ENCODE measurements at places on chromosomes 16 and 17.

DNA sequence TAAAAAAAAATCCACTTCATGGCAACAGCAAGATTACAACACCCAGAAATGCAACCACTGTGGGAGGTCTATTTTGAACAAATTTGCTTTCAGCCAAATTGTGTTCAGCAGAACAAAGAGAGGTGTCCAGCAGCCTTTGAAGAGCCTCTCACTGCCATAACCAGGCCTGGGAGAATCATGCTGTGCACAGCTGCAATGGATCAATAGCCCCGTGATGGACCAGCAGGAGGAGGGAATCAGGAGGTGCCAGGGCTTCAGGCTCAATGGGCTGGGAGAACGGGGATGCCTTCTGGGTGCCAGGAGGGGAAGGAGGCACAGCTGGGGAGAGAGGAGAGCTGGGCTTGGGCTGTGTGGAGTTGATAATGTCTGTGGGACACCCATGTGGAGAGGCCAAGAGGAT, 366.2 kb upstream of the EEF2KMT start:
- no peak for DNase-seq

- no peak for DNase-seq
Measured at GRCh38 chr17:9181640-9182039, 160.3 kb downstream of the NTN1 start.

DNA sequence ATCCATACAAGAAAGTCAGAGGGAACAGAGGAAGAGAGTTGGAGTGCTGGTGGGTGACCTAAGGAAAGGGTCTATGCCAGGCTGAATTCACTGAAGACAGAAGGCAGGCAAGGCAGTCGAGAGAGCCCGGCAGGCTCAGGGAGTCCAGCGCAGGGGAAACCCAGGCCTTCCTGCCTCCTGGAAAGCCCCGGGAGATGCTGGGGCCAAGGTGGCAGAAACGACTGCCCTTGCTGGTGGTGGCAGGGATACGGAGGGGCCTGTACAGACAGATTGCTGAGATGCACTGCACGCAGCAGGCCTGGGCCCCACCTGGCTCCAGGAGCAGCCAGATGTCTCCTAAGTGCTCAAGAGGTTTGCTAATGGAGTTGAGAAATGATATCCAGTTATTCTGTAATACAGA, 59.8 kb downstream of the GTF3C1 start:
- DNase-seq = no peak

DNA sequence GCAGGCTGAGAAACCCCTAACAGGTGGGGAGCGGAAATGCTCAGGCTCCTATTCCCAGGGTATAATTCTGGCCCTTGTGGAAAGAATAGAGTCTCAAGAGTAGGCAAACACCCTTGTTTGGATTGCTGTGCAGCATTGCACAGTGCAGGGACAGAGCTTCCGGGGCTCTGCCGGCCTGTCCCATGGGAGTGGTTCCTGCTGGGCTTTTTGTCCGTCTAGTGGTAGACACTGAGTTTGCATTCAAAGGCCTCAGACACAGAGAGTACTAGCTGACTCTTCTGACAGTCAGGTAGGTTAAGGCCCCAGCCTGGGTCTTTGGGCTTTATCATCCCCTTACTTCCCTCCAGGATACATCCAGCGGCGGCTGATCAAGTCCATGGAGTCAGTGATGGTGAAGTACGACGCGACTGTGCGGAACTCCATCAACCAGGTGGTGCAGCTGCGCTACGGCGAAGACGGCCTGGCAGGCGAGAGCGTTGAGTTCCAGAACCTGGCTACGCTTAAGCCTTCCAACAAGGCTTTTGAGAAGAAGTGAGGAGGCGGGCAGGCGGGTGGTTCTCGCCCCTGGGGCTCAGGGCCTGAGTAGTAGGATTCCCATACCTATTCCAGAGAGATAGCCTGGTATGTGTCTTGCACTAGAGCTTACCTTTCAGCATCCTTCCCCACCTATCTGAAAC, 18.1 kb downstream of the POLR2A start:
- DNase-seq = no peak

DNA sequence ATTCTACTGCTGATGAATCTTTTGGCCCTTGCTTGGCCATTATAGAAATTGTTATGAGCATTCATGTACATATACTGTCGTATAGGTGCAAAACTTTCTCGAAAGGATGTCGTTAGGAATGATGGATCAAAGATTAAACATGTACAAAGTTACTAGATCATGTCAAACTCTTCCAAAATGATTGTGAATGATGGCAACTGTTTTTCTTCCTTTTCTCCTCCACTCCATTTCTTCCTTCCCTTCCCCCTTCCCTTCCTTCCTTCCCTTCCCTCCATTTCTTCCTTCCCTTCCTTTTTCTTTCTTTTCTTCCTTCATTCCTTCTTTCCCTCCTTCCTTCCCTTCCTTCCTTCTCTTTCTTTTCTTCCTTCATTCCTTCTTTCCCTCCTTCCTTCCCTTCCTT, 973.9 kb downstream of the CDH11 start:
- DNase-seq = no peak
